ENCODE measurements at places on chromosomes 3 and 15.

DNA sequence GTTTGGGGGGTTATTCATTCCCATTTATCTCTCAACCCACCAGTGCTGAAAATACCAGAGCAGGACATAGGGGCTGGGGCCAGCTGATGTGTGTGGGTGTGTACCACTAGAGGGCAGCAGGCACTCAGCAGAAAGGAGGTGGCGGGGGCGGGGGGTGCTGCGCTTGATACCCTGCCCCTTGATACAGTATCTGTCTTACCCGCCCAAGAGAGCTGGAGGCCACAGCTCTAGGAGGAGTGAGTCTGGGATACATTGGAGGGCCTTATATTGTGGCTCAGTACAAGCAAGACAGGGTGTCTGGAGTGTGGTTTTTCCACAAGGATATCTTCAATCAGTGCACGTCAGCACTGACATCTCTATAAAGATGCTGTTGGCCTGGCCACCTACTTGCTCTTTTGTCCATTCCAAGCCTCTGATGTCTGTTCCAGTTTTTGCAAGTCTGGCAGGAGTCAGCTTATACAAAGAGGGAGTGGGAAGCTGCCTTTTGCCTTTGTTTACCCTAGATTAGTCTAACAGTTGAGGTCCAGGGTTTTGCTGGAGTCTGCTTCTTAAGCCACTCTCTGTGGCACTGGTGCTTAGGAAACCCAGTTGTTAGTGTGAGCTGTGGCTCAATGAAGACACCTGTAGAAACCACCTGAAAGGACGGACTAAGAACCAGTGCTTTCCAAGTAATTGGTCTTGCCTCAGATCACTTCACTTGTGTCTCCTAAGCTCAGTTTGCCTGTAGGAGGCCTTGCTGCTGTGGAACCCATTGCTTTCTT lies 1.5 kb upstream of the RBM15B start:
- DNase-seq: peak; percentile 69

- DNase-seq: peak; percentile 7
Measured at GRCh38 chr3:129077222-129077621, 16.6 kb downstream of the GP9 start.

DNA sequence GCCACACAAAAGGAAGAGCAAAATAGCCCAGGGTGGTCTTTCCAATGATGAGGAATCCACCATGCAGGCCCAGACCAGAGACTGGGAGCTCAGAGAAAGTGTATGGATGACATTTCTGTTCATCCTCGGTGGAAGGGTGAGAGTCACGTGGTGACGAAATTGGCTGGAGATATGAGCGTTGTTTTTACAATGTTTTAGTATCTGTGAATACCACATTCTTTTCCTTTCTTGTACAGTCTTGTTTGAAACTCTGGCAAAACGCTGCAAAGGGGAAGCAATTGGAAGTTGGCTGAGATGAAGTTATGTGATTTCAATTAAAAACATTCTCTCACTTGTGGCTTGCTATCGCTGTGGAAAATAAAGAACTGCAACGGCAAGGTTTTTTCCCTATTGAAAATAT lies 137.5 kb downstream of the MAGI1 start:
- DNase-seq: no peak

GRCh38 chr3:43814461-43814860 lies 123.7 kb downstream of the ABHD5 start:
- no peak for DNase-seq

- no peak for DNase-seq
Measured at GRCh38 chr3:127413318-127413673, 125.5 kb upstream of the PRR20G start.

DNA sequence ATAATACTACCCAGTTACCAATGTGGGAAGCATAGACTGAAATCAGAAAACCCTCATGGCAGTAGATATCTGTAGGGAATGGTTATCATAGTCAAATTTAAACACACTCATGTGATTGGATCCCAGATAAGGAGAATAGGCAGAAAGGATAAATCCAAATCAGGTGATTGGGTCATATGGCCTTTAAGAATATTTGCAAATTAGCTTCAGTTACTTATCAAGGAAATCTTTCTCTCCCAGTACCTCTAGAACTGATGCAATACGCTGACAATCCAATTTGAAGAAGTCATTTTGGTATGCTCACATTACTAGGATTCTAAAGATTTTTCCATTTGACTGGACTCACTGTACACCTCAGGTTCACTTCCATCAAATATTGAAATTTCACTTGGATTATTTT lies 87.7 kb upstream of the MNS1 start:
- no peak for DNase-seq
